GM04503 (cell line): ENCODE measurements at places on chromosomes 2 and 18.

DNA sequence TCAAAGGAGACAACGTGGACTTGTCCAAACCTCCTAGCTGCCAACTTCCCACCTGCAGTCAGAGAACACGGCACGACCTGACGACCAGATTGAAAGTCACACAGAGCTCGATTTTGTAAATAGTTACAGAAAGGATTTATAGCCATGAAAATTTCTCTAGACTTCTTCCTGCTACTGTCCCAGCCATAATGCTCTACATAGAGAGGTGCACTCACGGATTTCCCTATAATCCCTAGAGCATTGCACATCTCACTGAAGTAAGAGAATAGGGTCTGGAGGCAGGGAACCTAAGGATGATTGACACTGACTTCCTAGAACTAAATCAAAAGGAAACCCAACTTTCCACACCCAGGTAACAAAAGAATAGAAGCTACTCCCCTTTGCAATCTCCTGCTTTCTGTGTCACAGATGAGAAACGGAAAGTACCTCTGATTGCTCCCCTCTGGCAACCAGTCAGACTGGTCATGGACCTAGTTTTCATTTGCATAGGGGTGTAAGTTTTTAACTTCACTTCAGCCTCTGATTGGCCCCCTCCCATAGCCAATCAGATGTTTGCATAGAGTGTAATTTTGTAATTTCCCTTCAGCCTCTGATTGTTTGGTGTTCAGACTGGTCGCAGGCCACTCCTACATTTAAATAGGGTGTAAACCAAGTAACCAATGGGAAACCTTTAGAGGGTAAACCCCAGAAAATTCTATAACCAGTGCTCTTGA is 58.6 kb upstream of the FBXO11 start:
- DNase-seq, result no peak

DNA sequence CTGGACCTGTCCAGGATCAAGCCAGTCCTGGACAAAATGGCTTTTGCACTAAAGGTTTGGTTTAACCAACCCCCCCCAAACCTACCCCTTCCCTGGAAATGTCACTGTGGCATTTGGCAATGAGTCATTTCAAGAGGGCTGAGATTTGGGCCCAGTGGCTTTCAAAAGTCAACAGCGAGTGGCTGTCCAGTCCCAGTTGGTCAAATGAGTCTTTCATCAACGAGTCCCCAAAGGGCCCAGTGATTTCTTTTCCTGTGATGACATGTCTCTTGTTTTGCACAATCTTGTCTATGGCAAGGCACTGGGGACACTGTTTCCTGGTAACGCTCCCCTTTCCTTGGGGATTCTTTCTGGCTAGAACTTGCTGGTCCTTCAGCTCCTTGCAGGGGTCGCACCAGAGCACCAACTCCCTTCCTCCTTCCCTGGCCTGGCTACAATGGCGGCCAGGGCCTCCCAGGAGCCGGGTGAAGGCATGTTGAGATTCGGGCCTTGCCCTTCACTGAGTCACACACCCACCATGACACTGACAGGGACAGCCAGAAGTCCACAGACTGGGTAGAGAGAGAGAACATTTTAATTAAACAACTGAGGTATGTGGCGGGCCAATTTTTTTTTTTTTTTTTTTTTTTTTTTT is 87.2 kb downstream of the SMAD7 start:
- no peak for DNase-seq

- DNase-seq, result peak; percentile 91
These were observed 166.4 kb downstream of the TMEM247 start for GRCh38 chr2:46645681-46646162.

GRCh38 chr2:105399207-105399861 is 483 bp upstream of the FHL2 start:
- no peak for DNase-seq

- peak; percentile 19 for DNase-seq
These were observed 1.8 kb upstream of the RNPEPL1 start for GRCh38 chr2:240566203-240567136.

DNA sequence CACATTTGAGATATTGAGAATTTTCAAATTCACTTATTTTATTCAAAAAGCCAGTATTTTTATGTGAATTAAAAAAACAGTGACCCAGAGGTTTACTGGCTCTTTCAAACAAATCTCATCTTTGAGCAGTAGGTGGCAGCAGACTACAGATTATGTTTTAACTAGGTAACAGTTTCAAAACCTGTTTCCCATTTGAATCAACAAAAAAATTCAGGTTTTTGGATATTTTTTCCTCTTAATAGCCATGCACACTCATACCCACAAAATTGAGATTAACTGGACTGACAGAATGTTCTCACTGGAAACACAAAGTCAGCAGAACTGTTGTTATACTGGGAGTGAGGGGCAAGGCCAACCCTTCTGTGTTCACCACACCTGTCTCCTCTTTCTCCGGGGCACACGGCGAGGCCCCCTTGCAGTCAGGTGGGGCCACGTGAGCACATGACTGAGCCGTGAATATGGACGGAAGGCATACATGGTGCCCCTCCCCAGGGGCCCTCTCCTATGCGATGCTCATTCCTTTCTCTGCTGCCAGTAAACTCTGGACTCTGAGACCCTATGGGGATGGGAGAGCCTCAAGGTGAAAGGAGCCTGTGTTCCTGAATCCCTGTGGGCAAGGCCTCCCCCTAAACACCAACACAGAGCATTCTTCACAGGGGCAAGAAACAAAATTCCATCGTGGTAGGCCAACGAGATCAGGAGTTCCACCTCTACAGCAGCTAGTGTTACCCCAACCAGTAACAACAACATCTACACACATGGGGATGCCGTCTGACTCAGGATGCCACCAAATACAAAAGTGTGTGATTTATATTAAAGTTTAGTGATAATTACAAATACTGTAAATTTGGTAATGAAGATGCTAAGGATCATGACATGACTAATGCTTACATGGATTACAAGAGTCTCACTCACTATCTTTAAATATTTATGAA is 80.4 kb downstream of the LPIN2 start:
- DNase-seq, result no peak

DNA sequence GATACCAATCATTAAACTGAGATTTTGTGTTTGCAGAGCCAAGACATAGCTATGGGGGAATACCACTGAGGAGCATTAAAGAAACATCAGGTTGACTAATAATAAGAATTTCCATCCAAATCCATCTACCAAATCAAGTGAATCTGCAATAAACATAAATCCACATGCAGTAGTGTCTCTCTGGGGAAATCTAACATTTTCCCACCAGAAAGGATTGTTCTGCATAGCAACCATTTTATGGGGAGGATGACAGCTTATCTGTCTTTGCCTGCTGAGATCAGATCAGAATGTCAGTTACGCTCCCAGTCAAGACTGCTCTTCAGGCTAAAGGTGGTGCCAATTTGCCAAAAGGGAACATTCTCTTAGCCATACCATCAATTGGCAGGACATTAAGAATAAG is 1098.9 kb upstream of the CHAC2 start:
- no peak for DNase-seq

GRCh38 chr2:232854082-232854481 is 16.0 kb upstream of the SNORC start:
- peak; percentile 18 for DNase-seq

DNA sequence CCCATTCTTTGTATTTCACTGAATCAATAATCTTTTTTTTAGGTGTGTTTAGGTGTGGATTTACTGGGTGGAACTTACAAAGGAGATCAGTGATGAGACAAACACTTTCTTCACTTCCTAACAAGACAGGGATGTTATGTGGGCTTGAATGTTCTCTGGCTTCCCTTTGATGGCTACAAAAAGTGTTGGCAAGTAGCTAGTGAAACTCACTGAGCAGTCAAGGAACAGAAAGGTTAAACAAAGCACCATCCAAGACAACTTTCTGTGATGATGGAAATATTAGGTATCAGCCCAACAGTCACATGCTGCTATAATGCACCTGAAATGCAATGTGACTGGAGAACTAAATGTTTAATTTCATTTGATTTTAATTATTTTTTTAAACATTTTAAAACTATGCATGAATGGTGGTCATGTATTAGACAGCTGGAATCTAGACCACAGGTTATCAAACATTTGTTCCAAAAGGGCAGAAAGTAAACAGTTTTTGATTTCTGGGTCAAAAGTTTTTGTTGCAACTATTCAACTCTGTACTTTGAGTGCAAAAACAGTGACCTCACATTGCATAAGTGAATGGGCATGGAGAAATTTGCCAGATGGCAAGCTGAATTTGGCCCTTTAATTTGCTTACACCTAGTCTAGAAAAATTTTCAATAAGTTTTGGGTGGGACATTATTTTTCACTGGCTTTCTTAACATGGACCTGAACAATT is 1272.7 kb upstream of the TMEFF2 start:
- no peak for DNase-seq

GRCh38 chr2:240146141-240146561 is 5.7 kb upstream of the OTOS start:
- DNase-seq, result no peak

- DNase-seq, result no peak
These were observed 109.1 kb downstream of the RTP5 start for GRCh38 chr2:241978670-241979069.

DNA sequence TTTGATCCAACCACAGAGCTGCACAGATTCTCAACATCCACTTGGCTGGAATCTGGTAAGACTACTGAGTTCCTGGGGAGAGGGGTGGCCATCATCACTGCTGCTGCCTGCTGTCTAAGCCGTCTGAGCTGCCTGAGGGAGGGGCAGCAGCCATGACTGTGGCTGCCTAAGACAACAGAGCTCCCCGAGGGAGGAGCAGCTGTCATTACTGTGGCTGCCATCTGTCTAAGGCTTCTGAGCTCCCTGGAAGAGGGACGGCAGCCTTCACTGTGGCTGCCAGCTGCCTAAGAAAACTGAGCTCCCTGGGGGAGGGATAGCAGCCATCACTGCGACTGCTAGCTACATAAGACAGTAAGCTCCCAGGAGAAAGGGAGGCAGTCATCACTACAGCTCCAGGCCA is 584.4 kb downstream of the NR4A2 start:
- DNase-seq, result no peak

DNA sequence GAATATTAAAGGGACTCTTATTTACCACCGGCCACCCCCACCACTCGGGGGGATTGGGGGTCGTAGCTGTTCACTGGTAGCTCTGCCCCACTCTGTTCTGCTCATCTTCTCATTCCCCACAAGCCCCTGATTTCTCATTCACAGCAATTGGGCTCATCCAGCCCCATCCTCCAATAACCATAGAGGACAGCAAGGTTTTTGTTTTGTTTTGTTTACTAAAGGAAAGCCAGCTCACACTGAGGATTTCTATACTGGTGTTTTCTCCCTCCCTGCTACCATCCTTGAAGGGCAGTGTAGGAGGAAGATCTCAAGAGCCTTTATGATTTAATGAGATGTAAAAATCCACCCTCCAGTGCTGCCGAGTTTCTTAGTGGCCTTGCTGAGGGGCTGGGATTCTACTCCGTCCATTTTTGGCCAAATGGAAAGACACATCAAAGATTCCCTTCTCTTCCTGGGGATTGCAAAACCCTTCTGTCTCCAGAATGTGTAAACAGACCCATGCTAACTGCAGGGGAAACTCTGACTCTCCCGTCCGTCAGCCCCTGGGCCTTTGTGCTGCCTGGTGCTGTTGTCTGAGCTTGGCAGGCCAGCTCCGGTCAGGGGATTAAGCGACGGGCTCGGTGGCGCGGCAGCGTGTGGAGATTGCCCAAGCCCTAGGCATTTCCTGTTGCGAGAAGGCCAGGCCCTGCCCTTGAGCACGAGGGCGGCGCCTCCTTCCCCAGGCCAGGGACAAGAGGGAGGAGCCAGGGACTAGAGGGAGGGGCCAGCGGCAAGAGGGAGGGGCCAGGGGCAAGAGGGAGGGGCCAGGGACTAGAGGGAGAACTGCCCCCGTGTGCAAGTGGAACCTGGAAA is 165.0 kb downstream of the ANTXR1 start:
- DNase-seq, result peak; percentile 87

DNA sequence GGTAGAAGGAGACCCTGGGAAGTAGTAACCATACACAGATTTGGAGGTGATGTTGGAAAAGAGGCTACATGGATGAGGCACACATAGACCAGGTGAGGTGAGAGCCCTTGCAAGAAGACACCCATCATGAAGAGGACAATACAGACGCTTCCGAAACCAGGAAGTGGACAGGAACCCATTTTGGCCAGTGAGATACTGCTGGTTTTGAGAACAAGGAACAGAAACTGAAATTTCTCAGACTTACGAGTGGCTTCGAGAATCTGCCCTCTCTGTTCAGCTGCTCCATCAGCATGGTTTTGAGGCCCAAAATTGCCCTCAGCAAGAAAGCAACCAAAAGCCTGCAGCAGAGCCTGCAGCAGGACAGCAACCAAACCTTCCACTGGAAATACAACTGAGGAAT is 479.1 kb upstream of the NRXN1 start:
- no peak for DNase-seq

GRCh38 chr2:48170281-48170680 is 264.0 kb upstream of the FBXO11 start:
- no peak for DNase-seq

DNA sequence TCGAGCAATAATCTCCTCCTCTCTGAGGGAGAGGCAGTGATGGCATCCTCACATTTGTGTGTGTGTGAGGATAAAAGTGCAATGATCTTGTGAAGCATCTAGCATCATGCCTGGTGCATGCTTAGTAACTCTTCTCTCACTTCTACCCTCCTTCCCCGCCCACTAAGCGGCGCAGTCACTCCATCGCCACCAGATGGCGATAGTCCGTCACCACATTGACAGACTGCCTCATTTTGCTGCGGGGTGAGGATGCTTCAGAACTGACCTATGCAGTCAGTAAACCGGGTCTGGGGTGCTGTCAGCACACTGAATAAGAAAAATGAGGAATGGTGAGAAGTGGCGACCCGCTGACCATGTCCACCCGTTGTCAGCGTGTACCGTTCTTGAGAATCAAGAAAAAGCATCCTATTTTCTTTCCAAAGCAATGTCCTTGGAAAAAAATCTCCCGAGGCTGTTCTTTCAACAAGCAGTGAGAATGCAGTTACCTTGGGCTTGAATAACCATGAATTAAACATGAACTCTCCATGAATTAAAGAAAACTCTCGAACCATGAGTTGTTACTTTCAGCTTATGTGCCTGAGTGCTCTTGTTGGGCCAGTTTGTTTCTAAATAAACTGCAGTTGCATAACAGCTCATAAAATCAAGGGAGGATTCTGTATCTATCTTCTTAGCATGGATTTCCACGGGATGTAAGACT is 37.3 kb upstream of the TMEM177 start:
- peak; percentile 20 for DNase-seq

DNA sequence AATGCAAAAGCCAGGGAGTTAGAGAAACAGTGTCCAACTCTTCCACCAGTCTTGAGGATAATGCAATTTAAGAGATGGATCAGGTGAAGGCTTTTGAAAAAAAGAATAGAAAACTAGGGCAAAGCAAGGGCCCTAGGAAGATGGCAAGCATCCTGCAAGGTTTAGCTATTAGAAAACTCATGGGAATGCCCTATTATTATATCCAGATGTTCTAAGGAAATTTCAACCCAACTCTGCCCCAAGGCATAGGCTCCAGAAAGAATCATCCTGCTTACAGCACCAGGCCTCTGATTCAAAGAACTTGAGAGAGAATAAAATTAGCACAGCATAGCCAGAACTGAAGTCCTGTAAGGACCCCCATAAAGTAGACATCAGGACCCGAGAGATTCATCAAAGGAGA is 68.1 kb downstream of the EN1 start:
- DNase-seq, result no peak

DNA sequence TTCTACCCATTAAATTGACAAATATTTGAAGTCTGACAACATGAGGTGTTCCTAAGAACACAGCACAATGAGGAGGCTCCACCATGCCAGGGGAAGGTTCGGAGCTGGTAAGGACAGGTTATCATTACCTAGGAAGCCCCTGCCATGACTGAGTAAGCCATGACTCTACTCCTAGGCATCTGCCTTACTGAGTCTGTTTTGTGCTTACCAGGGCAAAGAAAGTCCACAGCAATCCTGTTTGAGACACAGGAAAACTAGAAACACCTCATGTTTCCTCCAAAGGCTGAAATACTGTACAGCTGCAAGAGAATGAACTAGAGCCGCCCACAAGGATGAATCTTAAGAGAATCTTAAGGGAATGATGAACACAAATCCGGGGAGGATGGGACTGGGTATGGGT is 11.6 kb downstream of the TGFBRAP1 start:
- no peak for DNase-seq
